ENCODE measurements at places on chromosomes 4 and X.

DNA sequence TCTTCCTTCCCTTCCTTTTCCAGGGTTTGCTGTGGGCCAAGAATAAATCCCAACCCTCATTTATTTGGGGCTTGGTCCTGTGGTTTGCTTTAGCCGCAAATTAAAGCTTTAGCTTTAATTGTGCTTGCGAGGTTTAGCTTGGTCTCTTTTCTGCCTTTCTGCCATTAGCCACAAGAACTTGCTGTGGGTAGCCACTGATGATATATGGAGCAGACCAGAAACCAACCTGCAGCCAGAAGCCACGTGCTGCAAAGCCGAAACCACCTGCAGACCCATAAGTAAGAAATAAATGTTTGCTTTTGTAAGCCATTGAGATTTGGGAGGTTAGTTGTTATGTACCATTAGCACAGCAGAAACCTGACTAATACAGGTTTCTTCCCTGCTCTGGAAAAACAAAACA, 89.8 kb upstream of the S100G start:
- no peak for DNase-seq

DNA sequence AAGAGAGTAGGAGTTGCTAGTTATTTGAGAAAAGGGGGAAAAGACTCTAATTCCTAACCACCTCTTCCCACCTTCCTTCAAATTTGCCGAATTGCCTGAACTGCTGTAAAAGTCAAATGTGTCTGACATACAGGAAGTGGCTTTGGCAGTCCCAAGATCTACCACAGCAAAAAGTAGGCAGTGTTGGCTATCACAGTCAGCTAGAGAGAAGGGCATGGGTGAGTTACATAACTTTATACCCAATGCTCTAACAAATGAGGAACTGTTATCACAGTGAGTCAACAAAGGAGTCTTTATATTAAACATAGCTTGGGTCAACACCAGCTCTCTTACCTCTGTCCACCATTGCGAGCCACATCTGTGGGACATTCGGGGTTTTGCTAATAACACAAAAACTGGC, 2.4 kb upstream of the MBNL3 start:
- no peak for DNase-seq

DNA sequence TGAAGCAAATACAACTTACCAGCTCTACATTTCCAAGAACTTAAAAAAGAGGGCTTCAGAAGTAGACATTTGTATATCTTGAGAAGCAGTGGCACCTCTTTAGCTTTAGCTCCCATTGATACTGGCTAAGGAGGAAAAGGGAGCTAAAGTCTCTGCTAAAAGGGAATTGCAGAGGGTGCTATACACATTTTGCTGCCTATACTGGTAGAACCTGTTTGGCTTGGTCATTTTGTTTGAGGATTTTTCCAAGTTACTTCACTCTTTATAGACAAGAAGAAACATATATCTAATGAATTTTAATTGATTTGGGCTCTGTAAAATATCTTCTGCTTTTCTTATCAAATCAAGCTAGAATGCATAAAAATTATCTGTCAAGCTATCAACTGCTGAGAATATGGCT, 11.8 kb downstream of the PAPSS1 start:
- DNase-seq, result no peak

GRCh38 chr4:185566425-185566824, 31.1 kb upstream of the PDLIM3 start:
- DNase-seq, result no peak

DNA sequence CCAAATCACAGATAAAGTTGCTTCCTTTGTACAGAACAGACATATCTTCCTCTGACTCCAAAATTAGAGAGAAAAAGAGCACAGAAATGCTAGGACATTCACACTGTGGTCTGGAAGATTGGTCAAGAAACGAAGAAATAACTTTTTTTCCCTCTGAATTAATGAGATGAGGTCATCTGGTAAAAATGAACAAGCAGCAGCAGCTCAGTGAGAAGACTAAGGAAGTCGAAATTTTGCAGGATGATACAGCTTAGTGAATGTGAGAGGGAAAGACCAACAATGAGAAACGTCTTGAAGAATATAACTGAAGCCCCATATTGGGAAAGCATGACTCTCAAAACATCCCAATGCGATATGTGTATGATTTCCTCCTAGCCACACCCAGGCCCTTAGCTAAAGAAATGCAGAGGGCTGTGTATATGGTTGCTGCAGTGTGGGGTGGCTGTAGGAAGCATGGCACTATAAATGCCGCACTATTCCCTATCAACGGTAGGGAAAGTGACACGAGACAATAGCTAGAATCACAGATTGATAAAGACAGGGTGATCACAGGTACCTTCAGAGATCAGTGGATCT, 208.6 kb downstream of the VEGFC start:
- DNase-seq, result no peak

DNA sequence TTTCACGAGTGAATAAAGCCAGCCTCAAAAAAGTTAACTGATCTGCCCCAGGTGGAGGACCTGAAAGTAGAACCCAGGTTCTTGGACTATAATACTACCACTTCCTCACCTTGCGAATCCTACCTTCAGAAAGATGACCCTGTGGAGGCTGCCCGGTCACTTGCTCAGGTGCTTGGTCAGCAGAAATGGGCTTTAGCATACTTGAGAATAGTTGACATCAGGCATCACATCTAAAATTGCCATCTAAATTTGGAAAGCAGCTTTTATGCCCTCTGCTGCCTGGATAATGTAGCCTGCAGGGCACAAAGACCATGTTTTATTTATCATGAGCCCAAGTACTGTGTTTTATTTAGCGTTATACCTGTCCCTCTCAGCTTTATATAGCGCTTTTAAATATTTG, 3.0 kb downstream of the BCLAF3 start:
- DNase-seq, result no peak

- peak; percentile 37 for DNase-seq
These were observed 168.6 kb downstream of the PTTG2 start for GRCh38 chr4:38128478-38129459.

DNA sequence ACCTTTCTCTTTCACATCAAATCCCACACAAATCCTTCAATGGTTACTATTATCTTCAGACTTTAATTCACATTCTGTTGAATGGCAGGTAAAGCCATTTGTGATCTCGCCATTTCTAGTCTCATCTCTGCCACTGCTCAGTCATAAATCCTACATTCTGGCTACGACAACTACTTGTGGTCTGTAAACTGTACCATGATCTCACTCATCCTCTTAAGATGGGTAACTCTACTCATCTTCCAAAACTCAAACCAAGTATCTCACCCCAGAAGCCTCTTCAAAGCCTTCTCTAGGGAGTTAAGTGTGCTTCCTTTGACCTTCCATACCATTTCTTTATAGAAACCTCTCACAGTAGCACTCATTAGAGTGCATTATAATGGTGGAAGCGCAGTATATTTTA, 101.8 kb downstream of the NEK1 start:
- no peak for DNase-seq

GRCh38 chrX:123685232-123685631, 47.6 kb downstream of the THOC2 start:
- no peak for DNase-seq

DNA sequence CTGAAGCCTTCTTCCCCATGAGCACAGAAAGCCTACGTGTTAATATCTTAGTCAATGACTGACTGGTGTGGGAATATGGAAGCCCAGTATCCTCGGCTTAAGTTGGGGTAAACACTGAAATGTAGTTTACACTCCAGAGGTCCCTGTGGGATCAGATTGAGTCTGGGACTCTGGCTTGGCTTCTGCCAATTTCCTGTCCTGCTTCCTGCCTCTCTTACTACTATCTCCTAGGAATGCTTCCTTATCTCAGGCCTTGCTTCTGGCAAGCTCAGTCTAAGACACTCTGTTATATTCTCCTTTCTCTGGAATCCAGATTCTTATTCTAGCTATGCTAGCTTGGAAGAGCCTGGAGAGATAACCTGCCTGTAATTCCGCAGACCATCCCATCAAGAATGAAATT, 174.0 kb upstream of the LDB2 start:
- DNase-seq, result no peak

GRCh38 chr4:48635310-48635709, 144.8 kb downstream of the FRYL start:
- no peak for DNase-seq

DNA sequence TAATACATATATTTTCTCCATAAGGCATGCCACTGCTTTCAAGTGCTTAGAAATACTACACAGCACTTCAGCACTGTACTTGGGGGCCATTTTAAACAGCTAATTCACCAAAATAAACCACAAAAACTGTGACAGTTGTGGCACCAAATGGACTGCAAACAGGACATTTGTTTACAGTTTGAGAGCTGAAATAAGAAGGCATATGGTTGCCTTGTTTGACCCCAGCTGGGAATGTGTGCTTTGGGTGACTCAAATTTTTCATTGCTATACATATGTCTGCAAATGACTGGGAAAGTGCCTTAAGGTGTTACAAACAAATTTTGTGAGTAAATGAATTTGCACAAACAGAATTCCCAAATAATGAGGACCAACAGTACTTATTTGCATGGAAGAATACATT, 124.2 kb downstream of the BANK1 start:
- DNase-seq, result no peak

GRCh38 chrX:153065389-153065788, 6.9 kb upstream of the PNMA6A start:
- DNase-seq, result no peak

DNA sequence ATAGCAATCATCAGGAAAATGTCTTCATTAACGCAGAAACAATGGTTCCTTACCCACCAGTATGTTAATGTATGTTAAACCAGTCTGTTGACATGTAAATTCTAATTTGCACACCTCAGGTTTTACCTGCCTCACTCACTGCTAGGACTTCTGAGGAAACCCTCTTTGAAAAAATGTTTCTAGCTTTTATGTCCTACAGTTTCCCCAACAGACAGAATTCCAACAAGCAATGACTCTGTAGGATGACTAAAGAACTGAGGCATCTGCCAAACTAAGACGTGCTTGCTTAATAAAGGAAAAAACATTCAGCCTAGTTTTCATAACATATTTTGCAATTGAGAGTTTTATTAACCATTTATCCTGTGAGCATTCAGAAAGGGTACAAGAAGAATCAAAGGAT, 20.6 kb upstream of the SOX3 start:
- DNase-seq, result no peak

- DNase-seq, result no peak
These were observed 65.3 kb downstream of the PALLD start for GRCh38 chr4:168562041-168562571.

DNA sequence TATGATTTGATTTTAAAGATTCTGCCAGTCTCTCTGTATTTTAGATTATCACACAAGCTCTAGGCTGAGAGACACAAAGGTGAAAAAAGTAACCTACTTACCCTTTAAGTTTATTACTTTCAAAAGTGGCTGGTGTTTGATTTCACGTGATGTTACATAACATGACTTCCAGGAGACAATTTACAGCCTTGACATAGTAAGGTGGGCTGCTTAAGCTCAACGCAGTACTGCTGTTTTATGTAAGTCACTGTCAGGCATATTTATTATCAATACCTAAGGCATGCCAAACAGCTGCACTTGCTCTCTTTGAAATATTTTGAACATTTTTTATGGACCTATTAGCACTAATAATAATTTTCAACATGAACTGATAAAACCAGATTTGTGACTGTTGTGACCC, 451.5 kb upstream of the FAM241A start:
- no peak for DNase-seq

DNA sequence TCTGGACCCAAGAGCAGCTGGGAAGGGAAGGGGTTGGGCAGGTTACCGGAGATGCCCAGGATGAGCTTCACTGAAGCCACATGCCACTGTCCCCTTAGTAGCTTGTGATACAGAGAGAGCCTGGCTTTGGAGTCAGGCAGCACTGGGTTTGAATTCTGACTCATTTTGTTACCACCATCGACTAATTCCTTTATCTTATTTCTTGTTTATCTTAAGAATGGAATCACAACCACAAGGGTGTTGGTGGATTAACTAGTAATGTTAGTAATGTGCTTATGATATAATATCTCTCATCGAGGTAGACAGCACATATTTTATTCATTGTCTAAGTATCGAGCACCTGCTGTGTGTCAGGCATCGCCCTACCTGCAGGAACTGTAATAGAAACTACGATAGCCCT, 17.7 kb upstream of the STX18 start:
- no peak for DNase-seq

DNA sequence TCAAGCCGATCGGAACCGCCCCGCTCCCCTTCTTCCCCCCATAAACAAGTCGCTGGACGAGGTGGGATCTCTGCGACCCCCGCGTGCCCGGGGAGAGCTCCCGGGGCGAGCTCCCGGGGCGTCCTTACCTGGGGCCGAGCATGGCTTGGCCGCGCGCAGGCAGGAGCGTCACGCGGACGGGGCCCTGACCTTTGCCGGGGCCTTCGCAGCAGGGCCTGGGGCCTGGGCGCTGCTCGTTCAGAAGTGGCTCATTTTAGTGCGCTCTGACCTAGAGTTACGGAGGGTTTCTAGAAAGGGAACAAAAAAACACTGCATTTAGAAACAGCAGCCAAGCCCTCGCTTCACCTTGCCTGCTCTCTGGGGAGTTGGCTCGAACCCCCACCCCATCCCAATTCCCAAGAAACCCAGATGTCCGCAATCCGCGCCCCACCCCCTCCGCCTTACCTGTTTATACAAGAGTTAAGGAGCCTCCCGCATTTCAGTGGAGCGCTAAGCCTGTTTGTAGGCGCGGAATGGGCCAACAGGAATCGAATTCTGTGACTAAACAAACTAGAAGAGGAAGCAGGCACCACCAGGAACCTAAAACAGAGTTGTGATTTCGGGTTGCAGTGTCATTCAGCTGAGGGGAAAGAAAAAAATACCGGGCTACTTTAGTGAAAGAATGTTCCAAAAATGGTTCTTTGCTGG, 814 bp upstream of the RBM47 start:
- no peak for DNase-seq

- DNase-seq, result no peak
These were observed 59.8 kb downstream of the AGTR2 start for GRCh38 chrX:116230130-116230898.

DNA sequence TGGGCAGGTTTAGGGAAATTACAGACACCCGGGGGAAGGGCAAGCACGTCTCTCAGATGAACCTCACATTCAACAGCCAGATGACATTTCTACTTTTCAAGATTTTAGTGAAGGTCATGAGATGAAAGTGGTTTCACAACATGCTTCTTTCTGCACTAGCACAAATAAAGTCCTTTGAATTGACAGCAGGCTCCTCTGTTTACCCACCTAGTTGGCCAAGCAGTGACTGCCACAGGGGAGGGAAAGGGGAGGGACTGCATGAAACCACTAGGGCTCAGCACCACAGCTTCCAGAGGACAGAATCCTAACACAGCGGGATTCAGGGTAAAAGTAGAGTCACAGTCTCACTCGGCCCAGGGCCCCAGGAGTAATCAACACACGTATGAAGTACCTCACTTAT, 6.2 kb downstream of the RAB40A start:
- DNase-seq, result no peak

- no peak for DNase-seq
These were observed 346.6 kb downstream of the CENPC start for GRCh38 chr4:67198727-67199126.
